ENCODE measurements at places on chromosomes 13 and 19. TPM values are rescaled to one million over a fixed set of nuclear protein-coding genes. Genes with fewer than 3 reads are reported as not detected.

Gene FSTL3
- 107 TPM for polyA plus RNA-seq

DNA sequence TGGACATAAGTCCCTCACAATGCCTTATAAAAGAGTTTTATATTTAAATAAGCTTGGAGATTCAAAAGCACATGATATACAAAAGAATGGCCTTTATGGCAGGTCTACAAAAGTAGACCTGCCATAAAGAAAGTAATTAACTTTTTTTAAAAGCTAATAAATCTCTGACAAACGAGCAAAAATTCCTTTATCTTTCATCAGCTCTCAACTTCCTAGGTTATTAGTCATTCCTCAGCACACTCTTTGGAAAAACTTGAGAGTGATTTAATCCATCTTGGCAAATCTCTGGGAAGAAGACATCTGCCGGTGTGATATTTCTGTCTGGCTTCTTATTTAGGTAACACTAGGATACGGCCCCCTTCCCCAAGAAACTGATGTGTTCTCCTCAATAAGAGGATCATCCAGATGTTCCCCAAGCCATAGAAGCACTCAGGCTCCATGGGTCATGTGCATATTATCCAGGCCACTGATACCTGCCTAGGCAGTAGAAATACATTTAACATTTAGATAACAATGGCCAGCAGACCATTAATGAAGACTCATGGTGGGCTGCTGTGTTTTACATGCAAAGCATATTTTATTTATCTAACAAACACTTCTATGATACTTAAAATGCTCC, 372.7 kb downstream of the LIG4 start:
- no peaks in the 10 kb centered on the region for H3K27me3 ChIP-seq
- DNase-seq = peak; percentile 58
- H3K4me3 ChIP-seq = no peak overlapping the region
- no peak overlapping the region for H3K27ac ChIP-seq
- no peaks in the 10 kb centered on the region for H3K36me3 ChIP-seq
- H3K4me1 ChIP-seq = peaks cover 10% of the 10 kb centered on the region

Gene DKKL1
- polyA plus RNA-seq = 0.67 TPM

GRCh38 chr13:27242702-27243101, 8.7 kb upstream of the RPL21 start:
- H3K4me3 ChIP-seq = no peak overlapping the region
- no peak for DNase-seq
- H3K36me3 ChIP-seq = no peaks in the 10 kb centered on the region
- no peaks in the 10 kb centered on the region for H3K4me1 ChIP-seq
- no peaks in the 10 kb centered on the region for H3K27me3 ChIP-seq

Gene AP1M2
- polyA plus RNA-seq = 0.17 TPM

Gene PCCA
- 5.6 TPM for polyA plus RNA-seq

- no peak overlapping the region for H3K4me3 ChIP-seq
- H3K27me3 ChIP-seq = no peaks in the 10 kb centered on the region
- H3K27ac ChIP-seq = no peak overlapping the region
- H3K4me1 ChIP-seq = no peaks in the 10 kb centered on the region
- no peaks in the 10 kb centered on the region for H3K36me3 ChIP-seq
Observed at GRCh38 chr13:104408733-104409132, 1342.5 kb upstream of the SLC10A2 start.

DNA sequence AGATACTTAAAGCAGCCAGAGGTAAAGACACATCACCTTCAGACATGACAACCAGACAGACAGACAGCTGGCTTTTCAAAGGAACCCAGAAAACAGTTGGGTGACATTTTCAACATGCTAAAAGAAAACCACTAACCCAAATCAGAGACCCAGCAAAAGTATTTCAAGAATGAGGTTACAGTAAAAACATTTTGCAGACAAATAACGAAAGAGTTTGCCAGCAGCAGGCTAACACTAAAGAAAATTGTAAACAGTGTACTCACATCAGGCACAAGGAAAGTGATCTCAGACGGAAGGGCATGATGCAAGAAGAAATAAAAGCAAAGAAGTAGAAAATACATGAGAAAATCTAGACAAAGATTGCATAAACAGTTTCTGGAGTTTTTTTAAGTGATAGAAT, 46.4 kb downstream of the AP1M1 start:
- H3K4me1 ChIP-seq = no peaks in the 10 kb centered on the region
- H3K27me3 ChIP-seq = no peaks in the 10 kb centered on the region
- peak; percentile 80 for DNase-seq
- H3K27ac ChIP-seq = no peak overlapping the region

Gene POSTN
- polyA plus RNA-seq = 44.7 TPM

- no peaks in the 10 kb centered on the region for H3K27me3 ChIP-seq
- no peaks in the 10 kb centered on the region for H3K36me3 ChIP-seq
- peak; percentile 28 for DNase-seq
- peaks cover 3% of the 10 kb centered on the region for H3K4me1 ChIP-seq
Observed at GRCh38 chr13:47119575-47120235, 222.9 kb upstream of the HTR2A start.

DNA sequence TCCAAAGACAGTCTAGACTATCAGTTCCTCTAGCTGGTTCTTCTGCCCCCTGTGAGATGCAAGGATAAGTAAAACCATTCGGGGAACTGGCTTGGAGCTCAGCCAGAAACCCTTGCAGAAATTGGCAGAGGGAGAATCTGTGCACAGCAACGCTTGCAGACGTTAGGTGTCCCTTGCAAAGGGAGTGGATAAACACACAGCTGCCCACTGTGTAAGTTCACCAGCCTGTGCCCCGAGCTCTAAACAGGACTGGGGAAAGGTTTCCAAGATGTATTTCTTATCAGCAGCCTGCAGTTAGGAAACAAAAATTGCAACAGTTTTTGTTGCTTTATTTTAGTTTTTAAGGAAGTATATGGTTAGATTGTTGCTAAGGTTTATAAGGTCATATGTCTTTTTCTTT, 19.0 kb upstream of the ADGRE1 start:
- no peaks in the 10 kb centered on the region for H3K36me3 ChIP-seq
- no peak for DNase-seq
- H3K4me3 ChIP-seq = no peak overlapping the region
- H3K27ac ChIP-seq = no peak overlapping the region
- no peaks in the 10 kb centered on the region for H3K27me3 ChIP-seq
- H3K4me1 ChIP-seq = no peaks in the 10 kb centered on the region

- H3K27ac ChIP-seq = no peak overlapping the region
- H3K27me3 ChIP-seq = no peaks in the 10 kb centered on the region
- H3K36me3 ChIP-seq = peaks cover 54% of the 10 kb centered on the region
- H3K4me3 ChIP-seq = no peak overlapping the region
- peak; percentile 61 for DNase-seq
- no peaks in the 10 kb centered on the region for H3K4me1 ChIP-seq
Observed at GRCh38 chr19:41339936-41340335, 13.8 kb downstream of the TGFB1 start.

GRCh38 chr19:29587518-29587986, 18.5 kb upstream of the POP4 start:
- peaks cover 5% of the 10 kb centered on the region for H3K27me3 ChIP-seq
- peak; percentile 38 for DNase-seq
- no peaks in the 10 kb centered on the region for H3K36me3 ChIP-seq
- H3K4me3 ChIP-seq = no peak overlapping the region
- no peaks in the 10 kb centered on the region for H3K4me1 ChIP-seq
- no peak overlapping the region for H3K27ac ChIP-seq

- peaks cover 2% of the 10 kb centered on the region for H3K36me3 ChIP-seq
- no peaks in the 10 kb centered on the region for H3K27me3 ChIP-seq
- no peak overlapping the region for H3K27ac ChIP-seq
- no peaks in the 10 kb centered on the region for H3K4me1 ChIP-seq
- no peak overlapping the region for H3K4me3 ChIP-seq
- DNase-seq = peak; percentile 69
Observed at GRCh38 chr13:72864142-72865011, 82.4 kb downstream of the PIBF1 start.

Gene SYNGR4
- not detected for polyA plus RNA-seq

- no peaks in the 10 kb centered on the region for H3K36me3 ChIP-seq
- H3K27me3 ChIP-seq = peaks cover 2% of the 10 kb centered on the region
- no peaks in the 10 kb centered on the region for H3K4me1 ChIP-seq
- no peak for DNase-seq
Observed at GRCh38 chr13:113063091-113063491, 42.5 kb upstream of the F7 start.

GRCh38 chr19:13160557-13160956, 10.3 kb downstream of the IER2 start:
- H3K36me3 ChIP-seq = no peaks in the 10 kb centered on the region
- H3K4me1 ChIP-seq = peaks cover 33% of the 10 kb centered on the region
- peak; percentile 66 for DNase-seq
- no peak overlapping the region for H3K4me3 ChIP-seq
- H3K27ac ChIP-seq = peak overlapping the region; percentile 54

DNA sequence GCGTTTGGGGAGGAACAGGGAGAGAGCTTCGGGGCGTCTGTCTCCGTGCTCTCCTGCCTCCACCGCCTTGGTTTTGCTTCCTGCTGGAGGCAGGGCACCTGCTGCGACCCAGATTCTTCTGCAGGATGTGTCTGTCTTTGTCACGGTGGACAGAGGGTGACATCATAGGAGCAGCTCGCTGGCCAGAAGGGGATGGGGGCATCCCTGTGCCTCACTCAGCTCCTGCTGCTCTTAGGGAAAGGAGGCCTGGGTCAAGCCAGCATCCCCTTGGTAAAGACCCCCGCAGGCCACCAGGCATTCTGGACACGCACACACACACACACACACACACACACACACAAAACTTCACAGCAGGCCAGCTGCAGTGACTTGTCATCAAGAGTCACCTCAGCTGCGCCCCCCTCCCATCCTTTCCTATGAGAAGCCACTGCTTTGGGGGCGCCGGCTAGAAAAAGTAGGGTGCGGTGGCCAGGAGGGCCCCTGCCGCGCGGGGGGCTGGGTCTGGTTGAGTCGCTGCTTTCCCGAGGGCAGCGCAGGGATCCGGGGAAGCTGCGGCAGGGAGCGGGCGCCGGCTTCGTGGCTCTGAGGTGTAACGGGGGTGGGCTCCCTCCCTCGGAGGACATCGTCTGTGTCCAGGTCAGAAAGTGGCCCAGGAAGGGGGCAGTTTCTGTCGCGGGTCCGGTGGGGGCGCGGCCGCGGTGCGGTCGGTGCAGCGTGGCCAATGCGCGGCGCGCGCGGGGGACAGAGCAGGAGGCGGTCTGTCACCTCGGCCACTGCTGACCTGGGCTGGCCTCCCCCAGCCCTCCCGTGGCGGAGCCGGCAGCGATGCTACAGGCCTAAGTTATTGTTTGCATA, 15.8 kb upstream of the NPAS1 start:
- no peaks in the 10 kb centered on the region for H3K27me3 ChIP-seq
- H3K4me3 ChIP-seq = no peak overlapping the region
- peak; percentile 10 for DNase-seq

DNA sequence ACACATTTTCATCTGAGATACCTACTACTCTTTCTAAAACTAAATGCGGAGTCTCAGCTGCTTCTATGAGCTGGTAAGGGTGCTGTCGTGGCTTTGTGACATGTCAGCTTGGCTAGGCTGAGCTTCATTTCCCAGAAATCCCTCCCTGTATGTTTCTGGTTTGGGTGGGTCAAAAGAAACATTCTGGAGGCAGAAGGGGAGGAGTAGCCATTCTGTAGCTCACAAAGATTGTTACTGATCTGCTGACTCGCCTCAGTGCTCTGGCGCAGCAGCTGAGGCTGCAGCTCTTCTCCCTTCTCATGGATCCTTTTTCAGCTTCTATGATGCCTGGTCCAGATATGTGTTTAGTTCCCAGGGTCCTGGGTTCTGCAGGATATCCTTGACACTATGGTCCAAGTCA, 114.7 kb downstream of the RAP2A start:
- DNase-seq = peak; percentile 24
- no peaks in the 10 kb centered on the region for H3K36me3 ChIP-seq
- H3K27ac ChIP-seq = peak overlapping the region; percentile 39
- no peak overlapping the region for H3K4me3 ChIP-seq

DNA sequence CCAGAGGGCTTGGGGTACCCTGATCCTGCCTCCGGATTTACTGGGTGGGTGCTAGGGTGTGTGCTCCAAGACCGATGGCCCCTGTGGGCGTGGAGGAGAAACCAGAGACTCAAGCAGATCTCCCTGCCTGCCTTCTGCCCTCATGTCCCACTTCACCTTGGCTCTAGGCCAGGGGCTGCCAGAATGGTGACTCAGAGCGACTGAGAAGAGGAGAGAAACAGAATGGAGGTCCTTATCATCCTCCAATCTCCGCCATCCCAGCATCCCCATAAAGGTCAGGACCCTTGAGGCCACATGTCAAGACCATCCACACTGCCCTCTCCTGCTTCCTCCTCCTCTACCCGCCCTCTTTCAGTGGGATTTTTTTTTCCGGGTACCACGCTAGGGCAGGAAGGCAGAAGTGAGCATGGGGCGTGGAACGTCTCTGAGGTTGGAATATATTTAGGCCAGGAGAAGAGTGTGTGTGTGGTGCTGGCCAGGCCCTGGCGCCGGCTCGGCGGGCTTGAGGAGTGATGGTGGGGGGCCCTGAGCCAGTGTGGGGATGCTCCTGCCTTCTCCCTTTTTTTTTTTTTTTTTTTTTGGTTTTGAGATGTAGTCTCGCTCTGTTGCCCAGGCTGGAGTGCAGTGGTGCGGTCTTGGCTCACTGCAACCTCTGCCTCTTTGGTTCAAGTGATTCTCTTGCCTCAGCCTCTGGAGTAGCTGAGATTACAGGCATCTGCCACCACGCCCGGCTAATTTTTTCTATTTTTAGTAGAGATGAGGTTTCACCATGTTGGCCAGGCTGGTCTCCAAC, 22.3 kb downstream of the IER2 start:
- no peaks in the 10 kb centered on the region for H3K27me3 ChIP-seq
- peak overlapping the region; percentile 70 for H3K27ac ChIP-seq
- DNase-seq = peak; percentile 83
- no peak overlapping the region for H3K4me3 ChIP-seq

DNA sequence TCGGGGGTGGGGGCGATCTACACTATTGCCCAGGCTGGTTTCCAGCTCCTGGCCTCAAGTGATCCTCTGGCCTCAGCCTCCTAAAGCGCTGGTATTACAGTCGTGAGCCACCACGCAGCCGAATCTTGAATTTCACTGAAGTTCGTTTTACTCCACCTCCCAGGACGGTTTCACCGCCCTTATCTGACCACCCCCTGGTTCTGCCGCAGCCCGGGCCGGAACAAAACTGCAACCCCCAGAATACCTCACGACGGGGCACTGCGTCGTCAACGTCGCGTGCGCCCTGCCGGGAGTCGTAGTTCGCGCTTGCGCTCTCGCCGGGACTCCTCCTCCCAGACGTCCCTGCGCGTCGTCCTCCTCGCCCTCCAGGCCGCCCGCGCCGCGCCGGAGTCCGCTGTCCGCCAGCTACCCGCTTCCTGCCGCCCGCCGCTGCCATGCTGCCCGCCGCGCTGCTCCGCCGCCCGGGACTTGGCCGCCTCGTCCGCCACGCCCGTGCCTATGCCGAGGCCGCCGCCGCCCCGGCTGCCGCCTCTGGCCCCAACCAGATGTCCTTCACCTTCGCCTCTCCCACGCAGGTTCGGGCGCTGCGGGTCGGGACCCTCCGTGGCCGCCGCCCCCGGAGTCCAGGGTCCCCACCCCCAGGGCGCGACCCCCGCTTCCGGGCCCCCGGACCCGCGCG, at the start of gene ATP5F1D:
Gene ATP5F1D (plus strand): TSS at position 335 of the 679 bp plus-strand sequence. CDS start 100 bp downstream, at position 435.
- no peaks in the 10 kb centered on the region for H3K36me3 ChIP-seq
- DNase-seq = peak; percentile 95
- H3K27me3 ChIP-seq = no peaks in the 10 kb centered on the region

- H3K36me3 ChIP-seq = no peaks in the 10 kb centered on the region
- peaks cover 5% of the 10 kb centered on the region for H3K4me1 ChIP-seq
- DNase-seq = peak; percentile 47
- no peak overlapping the region for H3K4me3 ChIP-seq
Observed at GRCh38 chr13:29844441-29844840, 6.0 kb downstream of the UBL3 start.

Measured in IMR-90 (cell line).